ENCODE measurements at places on chromosomes 16 and 17.

GRCh38 chr17:77441130-77441920, 300.6 kb downstream of the SEC14L1 start:
- no peak for DNase-seq

- no peak for DNase-seq
These were observed 18.0 kb downstream of the GRB7 start for GRCh38 chr17:39755554-39756379.

- DNase-seq: no peak
These were observed 430.4 kb downstream of the HAPSTR1 start for GRCh38 chr16:9521749-9522370.

GRCh38 chr16:78817200-78817739, 717.8 kb downstream of the WWOX start:
- DNase-seq: no peak

DNA sequence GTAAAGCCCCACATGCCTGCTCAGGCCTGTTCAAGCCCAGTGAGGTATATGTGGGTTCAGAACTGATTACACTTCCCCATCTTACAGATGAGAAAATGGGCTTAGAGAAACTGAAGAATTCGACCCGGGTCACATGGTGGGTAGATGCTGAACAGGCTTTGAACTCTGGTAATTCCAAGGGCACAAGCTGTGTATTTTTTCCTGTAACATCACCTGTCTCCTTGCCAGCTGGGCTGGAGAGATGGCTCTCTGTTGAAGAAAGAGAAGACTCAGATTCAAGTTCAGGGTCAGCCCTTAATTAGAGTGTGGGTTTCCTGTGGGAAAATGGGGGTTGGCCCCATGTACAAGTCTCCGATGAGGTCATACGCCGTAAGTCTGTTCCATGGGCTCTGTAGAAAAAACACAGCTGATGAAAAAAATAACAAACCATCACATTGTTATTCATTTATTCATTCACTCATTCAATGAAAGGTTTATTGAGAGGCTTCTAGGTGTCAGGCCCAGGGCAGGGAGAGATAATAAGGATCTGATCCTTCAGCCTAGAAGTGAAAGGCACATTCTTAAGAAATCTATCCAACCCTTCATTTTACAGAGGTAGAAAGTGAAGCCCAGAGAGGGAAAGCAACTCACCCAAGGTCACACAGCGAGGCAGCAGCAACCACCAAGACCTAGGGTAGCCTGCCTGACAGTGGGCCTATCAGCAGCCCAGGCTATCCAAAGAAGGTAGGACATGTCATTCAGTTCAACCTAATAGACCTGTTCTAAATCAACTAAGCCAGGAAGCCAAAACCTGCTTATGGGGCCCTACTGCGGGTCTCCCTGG, 482.8 kb downstream of the SOX9 start:
- DNase-seq: no peak

DNA sequence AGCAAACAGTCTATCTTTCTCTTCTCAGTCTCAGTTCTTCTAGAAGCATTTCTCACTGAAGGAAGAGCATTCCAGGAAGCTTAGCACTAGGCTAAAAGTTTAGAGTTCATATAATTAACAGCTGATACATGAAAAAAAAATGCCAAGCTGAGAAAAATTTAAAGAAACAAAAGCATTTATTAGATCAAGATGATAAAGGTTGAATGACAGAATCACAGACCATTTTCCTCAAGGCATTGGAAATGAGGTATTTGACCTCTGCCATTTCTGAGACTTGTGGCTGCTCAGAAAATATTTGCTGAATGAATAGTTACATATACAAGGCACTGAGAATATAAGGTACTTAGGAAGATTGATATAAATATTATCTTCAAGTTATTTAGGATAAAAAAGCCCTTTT, 901.6 kb upstream of the GOT2 start:
- DNase-seq: peak; percentile 4

DNA sequence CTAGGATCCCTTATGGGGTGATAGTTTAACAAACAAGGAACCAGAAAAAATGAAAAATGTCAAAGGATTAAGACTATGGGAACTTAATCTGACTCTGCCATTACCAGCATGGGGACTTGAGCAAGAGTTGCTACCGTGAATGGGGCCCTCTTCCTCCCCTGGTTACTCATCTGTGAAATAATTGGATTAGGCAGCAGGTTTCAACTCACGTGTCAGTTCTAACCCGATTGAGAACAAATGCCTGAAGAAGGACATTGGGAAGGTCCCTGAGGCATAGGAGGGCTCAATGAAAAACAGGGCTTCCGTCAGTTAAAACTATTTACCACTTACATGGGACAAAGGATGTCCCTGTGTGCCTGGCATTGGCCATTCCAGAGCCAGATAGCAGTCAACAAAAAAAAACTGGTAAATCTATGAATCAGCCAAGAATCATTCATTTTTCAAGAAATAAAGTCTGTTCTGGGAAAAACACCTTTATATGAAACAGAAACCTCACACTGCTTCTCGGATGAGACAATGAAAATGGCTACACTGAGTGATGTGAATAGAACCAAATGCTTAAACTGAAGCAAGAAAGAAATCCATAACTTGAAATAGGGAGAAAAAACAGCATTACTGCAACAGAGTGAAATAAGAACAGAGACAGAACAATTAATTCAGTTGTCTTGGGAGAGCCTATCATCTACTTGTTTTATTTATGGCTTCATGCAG, 104.3 kb downstream of the ADAMTS18 start:
- DNase-seq: peak; percentile 45

GRCh38 chr16:85112364-85112763, at the start of gene CIBAR2:
CIBAR2 (minus strand) TSS chr16:85112472; CDS start chr16:85112352, 120 bp downstream.
- DNase-seq: no peak

GRCh38 chr17:3485481-3486068, 9.8 kb downstream of the ASPA start:
- DNase-seq: no peak

Measured in epithelial cell of esophagus (primary cell).